ENCODE measurements at places on chromosomes 12 and 14.

- no peak for DNase-seq
These were observed 4.9 kb downstream of the PCBP2 start for GRCh38 chr12:53456654-53457366.

- no peak for DNase-seq
These were observed 912 bp downstream of the PSME1 start for GRCh38 chr14:24136684-24137528.

DNA sequence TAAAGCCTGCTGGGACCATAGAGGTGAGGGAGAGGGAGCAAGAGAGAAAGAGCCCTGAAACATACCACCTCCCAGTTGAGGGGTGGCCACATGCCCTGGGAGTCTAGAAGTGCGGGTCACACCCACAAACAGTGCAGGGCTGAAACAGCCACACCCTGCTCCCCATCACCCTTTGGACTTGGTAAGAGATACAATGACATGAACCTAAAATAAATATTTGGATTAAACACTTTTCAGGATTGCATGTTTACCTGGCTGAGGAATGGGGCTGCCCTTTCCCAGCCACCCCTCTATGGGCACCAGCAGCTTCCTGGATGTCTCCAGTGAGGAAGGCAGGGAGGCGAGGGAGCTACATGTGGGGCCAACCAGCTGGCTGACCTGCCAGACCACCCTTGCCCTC lies 39.0 kb upstream of the TC2N start:
- no peak for DNase-seq

- DNase-seq, result no peak
These were observed 24.9 kb upstream of the JDP2 start for GRCh38 chr14:75402867-75403413.

- DNase-seq, result no peak
These were observed 23.1 kb downstream of the ABCB9 start for GRCh38 chr12:122943196-122943595.

DNA sequence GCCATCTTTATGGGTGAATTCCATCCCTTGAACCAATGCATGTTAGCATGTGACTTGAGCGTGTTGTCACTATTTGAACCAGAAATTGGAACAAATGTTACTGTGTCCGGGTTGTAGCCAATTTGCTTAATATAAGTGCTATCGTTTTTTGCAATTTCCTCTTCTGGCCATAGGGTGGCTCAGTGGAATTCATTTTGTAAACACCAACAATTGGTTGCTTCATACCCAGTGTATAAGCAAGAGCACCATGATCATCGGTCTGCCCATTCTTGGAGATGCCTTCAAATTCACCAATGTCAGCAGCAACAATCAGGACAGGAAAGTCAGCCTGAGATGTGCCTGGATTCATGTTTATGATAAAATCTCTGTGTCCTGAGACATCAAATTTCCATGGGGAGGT lies 5.0 kb upstream of the NEDD1 start:
- no peak for DNase-seq

- no peak for DNase-seq
These were observed 115.2 kb downstream of the PRICKLE1 start for GRCh38 chr12:42474391-42474790.

DNA sequence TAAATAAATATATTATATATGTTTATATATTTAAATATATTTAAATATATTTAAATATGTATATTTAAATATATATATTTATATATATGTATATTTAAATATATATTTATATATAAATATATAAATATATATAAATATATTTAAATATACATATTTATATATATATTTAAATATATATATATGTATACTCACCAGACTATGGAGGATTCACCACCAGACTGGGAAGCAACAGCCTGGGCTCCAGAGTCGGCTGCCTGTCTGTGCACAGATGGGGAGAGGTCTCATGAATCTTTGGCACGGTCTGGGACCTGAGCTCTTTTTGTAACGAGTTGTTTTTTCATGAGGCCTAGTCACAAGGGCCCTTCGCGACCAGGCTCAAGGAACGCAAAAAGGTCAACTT lies 21.3 kb downstream of the NOC4L start:
- DNase-seq, result no peak

- peak; percentile 90 for DNase-seq
These were observed 79.4 kb upstream of the GPR68 start for GRCh38 chr14:91323671-91324605.

DNA sequence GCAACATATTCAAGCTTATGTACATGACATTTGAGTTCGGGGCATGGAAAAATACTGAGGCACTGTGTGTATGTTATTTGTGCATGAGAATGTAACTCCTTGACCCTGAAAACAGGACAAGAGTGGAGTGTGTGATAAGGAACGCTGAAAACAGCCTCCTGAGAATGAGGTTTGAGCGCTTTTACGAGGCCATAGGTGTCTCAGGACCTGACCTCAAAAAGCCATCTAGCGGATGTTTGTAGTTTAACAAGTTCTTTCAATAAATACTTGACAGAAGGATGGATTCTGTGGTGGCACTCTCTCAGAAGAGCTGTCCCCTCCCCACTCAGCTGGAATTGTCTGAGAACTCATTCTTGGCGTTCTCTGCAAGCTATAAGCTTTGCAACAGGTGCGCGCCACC lies 350.5 kb upstream of the TMTC1 start:
- DNase-seq, result no peak

GRCh38 chr12:75172611-75173010 lies 37.0 kb downstream of the KCNC2 start:
- DNase-seq, result no peak

- DNase-seq, result no peak
These were observed 70.4 kb downstream of the RPL10L start for GRCh38 chr14:46581036-46581671.

DNA sequence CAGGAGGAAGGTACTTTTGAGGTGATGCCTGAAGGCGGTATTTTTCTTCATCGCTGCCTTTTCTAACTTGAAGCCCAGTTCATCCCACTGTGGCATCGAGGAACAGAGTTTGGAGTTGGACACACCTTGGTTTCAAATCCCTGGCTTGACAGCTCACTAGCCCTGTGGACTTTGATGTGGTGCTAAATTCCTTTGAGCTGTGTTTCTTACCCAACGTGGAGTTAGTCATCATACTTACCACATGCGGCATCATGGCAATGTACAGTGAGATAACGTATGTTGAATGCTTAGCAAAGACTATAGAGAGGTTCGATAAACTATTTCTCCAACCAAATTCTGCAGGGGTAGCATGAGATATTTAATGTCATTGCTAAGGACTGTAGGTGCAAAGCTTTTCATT lies 3.4 kb downstream of the PLEKHG3 start:
- DNase-seq, result no peak

- no peak for DNase-seq
These were observed 27.9 kb downstream of the VWF start for GRCh38 chr12:6096527-6096926.

- no peak for DNase-seq
These were observed 46.6 kb downstream of the PPP2R5C start for GRCh38 chr14:101808020-101808641.

DNA sequence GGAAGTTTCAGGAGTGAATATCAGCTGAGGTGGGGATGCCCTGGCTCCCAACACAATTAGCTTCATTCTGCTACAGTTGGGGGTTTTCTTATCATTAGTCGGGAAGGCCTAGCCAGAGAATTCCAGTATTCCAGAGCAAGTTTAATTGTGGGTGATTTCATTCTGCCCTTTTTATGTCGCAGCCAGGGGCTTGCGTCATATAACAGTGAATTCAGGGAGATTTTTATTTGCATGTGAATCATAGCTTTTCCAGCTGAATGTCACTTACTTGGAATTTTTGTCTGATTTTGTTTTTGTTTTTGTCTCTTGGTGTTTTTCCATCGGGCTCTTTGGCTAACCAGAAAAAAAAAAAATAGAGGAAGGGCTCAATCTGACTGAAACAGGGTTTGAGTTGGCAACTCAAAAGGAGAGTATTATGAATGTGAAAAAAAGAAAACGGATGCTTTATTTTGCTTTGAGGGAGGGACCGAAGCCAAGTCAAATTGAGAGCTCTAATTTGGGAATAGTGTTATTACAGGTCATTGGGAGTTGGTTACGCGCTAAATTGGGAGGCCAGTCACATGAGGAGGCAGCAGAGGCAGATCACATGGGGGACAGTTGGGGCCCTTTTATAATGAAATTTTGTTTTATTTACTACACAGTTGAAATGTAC lies 119.4 kb downstream of the SAMD4A start:
- no peak for DNase-seq

DNA sequence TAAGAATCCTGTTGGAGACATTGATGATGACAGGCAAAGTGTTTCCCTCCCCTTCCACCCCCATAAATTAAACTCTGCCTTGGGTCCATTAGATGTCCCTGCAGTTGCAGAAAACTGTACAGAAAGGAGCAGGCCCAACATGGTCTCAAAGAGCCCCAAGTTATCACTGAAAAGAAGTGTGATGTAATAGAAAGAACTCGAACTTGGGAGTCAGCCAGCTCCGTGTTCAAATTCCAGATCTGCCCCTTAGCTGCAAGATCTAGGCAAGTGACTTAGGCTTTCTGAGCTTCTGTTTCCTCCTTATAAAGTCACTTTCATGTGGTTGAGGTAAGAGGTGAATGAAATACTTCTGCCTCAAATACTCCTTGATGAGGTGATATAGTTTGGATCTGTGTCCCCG lies 49.6 kb upstream of the CEP83 start:
- DNase-seq, result no peak

- DNase-seq, result no peak
These were observed 60.8 kb upstream of the REP15 start for GRCh38 chr12:27635349-27635972.

DNA sequence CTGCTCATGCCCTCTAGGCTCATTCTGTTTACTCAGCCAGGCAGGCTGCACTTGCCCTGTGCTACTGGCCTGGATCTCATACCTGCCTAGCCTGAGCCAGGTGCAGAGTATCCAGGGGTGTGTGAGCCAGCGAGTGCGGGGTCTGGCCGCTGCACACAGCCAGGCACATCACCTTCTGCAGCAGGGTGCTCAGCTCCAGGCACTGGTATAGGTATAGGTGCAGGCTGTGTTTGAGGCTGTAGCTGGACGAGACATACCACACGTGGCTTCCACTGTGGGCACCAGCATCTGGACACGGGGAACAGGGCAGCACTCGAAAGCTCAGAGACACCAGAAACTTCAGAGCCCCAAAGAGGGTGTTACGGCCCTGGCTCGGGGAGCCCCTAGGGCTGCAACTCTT lies 424.2 kb downstream of the RERGL start:
- DNase-seq, result no peak

DNA sequence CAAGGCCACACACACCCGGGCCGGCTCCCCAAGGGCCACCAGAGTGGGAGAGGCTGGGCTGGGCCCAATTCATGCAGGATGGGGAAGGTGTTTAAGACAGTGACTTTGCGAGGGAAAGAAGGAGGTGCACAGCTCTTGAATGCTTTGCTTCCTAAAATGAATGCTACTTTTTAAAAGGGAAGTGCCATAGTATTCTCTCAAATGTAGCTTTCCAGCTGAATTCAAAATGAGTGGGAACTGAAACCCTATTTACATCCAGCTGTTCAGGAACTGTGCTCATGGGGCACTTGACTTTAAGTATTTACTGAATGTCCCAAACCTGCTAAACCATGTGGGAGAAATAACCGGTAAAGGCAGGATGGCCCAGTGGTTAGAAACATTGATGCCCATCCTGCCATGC lies 7.6 kb downstream of the ITPK1 start:
- DNase-seq, result no peak

- DNase-seq, result no peak
These were observed 201.4 kb downstream of the ADGRD1 start for GRCh38 chr12:131155131-131155530.
